ENCODE measurements at places on chromosomes 16 and 17. TPM values are rescaled to one million over a fixed set of nuclear protein-coding genes. Genes with fewer than 3 reads are reported as not detected.

GRCh38 chr17:76512366-76513305 is 11.4 kb upstream of the RHBDF2 start:
- no peak for DNase-seq

DNA sequence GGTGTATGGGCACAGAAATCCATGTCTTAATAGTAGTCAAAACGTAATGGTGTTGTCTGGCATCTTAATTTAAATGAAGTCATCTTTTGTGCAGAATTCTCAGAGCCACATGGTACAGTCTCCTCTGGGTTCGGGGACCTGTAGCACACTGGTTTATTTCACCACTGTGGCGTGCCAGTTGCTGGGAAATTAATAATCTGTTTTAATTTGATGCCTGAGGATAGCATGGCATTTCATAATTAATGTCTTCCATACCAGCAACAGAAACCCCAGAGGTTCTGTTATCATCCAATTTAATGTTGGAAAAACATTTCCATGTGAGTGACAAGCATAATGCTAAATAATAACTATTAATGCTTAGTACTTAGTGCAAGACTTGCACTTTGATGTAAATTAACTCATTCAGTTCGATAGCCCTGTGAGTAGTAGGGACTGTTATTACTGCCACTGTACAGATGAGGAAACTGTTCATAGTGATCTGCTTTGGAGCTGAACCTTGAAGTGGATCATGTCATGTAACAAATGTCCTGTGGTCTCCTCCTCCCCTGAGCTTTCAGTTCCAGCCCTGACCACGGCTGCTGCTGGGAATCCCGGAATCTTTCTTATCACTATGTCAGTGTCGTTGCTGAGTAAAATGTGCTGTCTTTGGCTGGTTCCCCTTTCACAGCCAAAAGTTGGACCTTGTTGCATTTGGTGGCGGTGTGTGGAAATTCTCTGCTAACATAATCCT is 51.2 kb downstream of the SNX29 start:
- DNase-seq = no peak

DNA sequence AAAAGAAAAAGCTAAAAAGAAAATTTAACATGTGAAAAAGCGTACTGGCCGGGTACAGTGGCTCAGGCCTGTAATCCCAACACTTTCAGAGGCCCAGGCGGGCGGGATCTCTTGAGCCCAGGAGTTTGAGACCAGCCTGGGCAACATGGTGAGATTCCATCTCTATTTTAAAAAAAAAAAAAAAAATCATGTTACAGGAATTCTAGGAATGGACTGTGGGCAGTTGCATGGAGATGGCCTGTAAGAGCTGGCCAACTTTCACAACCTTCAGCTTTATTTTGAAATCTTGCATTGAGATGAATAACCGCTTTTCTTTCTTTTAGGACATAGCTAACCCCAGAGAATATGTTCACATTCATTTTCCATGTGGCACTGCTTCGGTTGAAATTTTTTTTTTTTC is 8.2 kb upstream of the CIAO3 start:
- no peak for DNase-seq

- DNase-seq = no peak
Observed at GRCh38 chr16:78292844-78293380, 193.5 kb downstream of the WWOX start.

GRCh38 chr17:70158180-70158579 is 11.2 kb upstream of the KCNJ2 start:
- no peak for DNase-seq

- DNase-seq = no peak
Observed at GRCh38 chr16:80739523-80739922, 64.9 kb downstream of the CDYL2 start.

DNA sequence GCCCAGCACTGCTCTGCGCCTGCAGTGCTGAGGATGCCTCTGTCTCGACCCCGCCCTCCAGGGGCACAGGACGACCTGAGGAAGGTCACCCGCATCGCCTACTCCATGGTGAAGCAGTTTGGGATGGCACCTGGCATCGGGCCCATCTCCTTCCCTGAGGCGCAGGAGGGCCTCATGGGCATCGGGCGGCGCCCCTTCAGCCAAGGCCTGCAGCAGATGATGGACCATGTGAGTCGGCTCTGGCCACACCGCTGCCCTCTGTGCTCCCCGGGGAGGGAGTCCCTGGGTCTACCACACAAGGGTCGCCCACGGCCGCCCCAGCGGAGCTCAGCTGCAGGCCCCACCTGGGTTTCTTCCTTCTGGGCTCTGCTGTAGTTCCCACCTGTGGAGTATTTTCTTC is 6.7 kb upstream of the RPL13 start:
- no peak for DNase-seq

- no peak for DNase-seq
Observed at GRCh38 chr16:70738083-70738977, 52.5 kb upstream of the MTSS2 start.

GRCh38 chr17:67718325-67718941 is 697 bp downstream of the NOL11 start:
- DNase-seq = no peak

DNA sequence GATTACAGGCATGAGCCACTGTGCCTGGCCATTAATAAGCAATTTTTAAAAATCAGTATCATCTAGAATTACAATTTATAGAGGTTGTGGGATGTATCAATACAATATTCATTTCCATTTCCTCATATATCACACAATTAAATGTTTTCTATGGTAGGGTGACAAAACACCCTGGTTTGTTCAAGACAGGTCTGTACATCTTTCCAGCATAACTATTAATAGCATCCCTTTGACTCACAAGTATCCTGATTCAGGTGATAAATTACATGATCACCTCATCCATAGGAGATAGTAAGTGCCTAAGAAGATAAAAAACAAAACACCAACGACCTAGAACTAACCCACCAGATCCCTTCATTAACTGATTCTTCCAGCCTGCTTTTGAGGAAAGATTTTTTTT is 13.1 kb downstream of the COIL start:
- no peak for DNase-seq

- DNase-seq = no peak
Observed at GRCh38 chr16:685967-686366, 1.8 kb upstream of the JMJD8 start.

- DNase-seq = no peak
Observed at GRCh38 chr17:47239967-47240651, 13.5 kb upstream of the ITGB3 start.

DNA sequence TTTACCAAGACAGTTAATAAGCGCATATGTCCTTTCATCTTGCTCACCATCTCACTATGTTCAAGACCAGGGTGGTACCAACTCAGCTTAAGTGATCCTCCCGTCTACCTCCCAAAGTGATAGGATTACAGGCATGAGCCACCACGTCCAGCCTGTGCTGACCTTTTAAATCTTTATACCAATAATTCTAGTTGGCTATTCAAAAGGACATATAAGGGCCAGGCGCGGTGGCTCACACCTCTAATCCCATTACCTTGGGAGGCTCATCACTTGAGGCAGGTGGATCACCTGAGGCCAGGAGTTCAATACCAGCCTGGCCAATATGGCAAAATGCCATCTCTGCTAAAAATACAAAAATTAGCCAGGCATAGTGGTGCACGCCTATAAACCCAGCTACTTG is 2.4 kb downstream of the CEP95 start:
- no peak for DNase-seq

- no peak for DNase-seq
Observed at GRCh38 chr16:29680180-29680598, 1.2 kb downstream of the QPRT start.

Gene CA7
- not detected for total RNA-seq

Gene ADORA2B
- total RNA-seq = 0.23 TPM

Gene AANAT
- not detected for total RNA-seq

Gene NDRG4
- total RNA-seq = 1.3 TPM

Gene PRMT7
- total RNA-seq = 104 TPM

Gene TENT4B
- 23.5 TPM for total RNA-seq
